NCI-H187 (cell line): ENCODE measurements at places on chromosomes 6 and 20.

DNA sequence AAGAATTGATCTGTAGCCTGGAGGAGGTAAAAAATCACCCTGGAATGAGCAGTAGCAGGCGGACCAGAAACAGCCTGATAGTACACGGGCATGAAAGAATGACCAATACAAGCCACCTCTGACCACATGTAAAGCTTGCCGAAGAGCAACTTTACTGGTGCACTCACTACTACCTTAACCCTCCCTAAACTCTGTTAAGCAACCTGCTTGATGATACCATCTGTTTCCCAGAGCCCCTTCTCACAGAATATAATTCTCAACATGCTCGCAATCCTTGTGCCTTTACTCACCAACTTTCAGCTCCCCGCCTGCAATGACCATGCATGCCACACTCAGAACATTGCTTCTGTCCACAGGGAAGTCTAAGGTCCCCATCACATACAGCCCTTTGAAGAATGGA is 296.5 kb downstream of the PKHD1 start:
- DNase-seq, result no peak

GRCh38 chr20:62020935-62021701 is 44.6 kb downstream of the TAF4 start:
- no peak for DNase-seq

DNA sequence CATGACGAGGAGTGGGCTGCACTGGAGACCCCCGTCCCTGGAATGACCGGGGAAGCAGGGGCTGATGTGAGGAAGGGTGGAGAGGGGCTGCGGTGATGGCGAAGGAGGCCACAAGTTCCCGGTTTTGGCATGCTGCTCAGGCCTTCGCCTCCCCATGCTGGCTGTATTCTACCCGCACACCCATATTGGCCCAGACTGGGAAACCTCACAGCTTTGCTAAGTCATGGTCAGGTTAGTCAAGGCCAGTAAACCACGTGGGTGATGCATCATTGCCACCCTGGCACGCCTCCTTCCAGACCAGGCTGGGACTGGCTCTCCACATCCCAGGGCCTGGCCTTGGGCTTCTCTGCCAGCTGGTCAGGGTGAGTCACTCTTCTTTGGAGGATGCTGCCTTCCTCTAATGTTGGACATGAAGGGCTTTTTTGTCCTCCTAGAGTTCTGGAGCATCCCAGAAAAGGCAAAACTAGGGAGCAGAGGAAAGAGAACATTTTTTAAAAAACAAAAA is 53.8 kb downstream of the PCNA start:
- DNase-seq, result no peak

DNA sequence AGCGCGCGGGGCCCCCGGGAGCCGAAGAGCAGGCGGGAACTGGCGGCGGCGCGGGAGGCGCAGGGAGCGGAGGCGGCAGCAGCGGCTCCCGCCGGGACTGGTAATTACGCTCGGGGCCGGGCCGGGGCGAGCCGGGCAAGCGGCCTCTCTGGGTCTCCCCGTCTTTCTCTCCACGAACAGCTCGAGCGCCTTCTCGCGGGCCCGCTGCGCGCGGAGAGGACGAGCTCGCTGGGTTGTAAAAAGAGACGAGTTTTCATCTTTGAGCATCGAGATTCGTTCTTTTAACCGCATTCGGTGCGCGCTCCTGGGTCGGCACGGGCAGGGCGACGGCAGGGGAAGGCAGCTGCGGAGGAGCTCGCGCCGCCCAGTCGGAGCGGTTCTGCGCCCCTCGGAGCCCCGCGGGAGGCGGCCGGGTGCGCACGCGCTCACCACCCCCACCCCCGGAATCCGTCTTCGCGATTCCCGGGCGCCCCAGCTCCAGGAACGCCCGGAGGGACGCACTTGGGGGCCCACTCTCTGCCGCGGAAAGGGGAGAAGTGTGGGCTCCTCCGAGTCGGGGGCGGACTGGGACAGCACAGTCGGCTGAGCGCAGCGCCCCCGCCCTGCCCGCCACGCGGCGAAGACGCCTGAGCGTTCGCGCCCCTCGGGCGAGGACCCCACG is 38.0 kb downstream of the YTHDF1 start:
- no peak for DNase-seq

GRCh38 chr6:44533421-44533820 is 145.9 kb downstream of the CDC5L start:
- DNase-seq, result no peak

GRCh38 chr20:31788578-31788977 is 30.6 kb upstream of the MYLK2 start:
- DNase-seq, result no peak

GRCh38 chr6:88908598-88909548 is 54.5 kb downstream of the RNGTT start:
- DNase-seq, result no peak

GRCh38 chr20:52652271-52652670 is 319.9 kb upstream of the TSHZ2 start:
- no peak for DNase-seq

DNA sequence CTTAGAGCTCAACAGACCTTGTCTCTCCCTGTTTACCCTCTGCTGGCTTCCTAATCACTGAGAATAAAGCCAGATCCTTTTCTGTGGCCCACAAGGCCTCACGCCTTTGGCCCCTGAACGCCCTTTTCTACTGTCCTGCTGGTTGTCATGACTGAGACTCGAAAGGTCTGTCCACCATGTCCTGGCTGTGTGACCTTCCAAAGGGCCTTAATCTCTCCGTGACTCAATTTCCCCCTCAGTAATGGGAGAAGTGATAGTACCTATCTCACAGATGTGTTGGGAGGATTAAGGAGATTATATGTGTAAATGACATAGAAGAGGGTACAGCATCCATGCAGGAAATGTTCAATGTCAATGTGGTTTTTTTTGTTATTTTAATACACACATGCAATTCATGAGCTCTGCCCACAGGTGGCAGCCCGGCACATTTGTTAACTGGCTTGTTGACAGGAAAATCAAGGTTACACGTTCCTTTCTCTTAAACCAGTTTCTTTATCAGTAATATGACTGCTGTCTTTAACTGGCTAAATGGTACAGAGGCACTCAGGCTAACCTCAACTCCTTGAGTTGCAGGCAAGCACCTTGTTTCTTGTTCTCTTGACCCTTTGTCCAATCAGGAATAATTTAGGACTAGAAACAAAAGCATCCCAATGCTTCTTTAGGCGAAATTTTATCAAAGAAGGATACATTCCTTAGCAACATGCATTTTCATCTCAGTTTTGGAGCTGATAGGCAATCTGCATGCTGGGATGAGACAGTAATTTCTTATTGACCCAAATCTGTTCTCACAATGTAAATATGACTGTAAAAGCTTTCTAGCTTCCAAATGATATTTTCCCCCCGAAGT is 16.6 kb downstream of the SLC22A1 start:
- peak; percentile 11 for DNase-seq

- no peak for DNase-seq
Observed at GRCh38 chr6:69866351-69866769, at the start of gene COL19A1. TSS of gene COL19A1 (plus strand) at chr6:69866556. CDS start at chr6:69879568, 13,012 bp downstream.

DNA sequence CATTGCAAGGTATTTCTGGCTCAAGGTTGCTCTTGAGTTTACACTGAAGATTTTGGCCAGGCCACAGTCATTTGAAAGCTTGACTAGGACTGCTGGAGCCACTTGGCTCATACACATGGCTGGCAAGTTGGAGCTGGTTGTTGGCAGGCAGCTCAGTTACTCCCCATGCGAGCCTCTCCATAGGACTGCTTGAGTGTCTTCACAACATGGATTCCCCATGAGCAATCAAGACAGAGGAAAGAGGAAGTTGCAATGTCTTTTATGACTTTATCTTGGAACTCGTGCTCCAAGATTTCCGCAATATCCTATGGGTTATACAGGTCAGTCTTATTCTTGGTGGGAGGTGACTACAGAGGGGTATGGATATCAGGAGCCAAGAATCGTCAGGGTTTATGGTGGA is 1.4 kb upstream of the MANBAL start:
- no peak for DNase-seq
